ENCODE measurements at places on chromosomes 5 and 9.

DNA sequence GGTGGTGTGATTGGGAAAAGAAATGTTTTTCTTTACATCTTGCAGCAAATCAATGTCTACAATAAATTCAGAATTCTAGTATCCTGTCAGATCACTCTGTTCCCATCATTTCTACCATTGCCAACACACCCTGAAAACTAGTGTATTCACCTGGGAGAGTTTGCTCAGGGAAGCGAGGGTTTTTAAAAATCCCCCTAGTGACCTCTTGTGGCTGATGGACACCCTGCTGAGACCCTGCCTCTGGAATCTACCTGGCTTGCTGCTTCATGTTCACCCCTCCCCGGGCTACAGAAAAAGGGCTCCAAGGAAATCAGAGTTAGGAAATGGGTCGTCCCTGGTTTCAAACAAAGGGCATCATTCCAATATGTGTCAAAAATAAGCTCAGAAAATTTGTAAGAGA, 21.4 kb upstream of the ALDOB start:
- peak; percentile 55 for DNase-seq

GRCh38 chr9:105258225-105258737, 13.8 kb downstream of the SLC44A1 start:
- no peak for DNase-seq

DNA sequence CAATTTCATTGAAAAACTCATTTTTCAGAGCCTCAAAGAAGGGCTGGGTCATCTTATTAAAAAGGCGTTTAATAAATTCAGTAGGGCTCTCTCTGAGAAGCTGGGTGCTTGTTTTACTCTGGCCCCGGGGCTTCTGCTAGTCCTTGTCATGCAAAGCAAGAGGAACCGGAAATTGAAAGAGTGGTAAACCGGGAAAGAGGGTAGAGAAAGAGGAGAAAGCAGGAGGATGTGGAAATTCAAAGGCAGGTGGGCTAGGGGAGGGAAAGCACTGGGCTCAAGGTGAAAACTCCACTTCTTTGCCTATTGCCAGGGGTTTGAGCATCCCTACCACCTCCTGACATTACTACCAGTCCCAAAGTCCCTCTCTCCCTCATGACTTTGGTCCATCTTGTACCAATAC, 64.6 kb upstream of the AGXT2 start:
- no peak for DNase-seq

- DNase-seq, result no peak
These were observed 5.4 kb downstream of the HSPA9 start for GRCh38 chr5:138569782-138570181.

DNA sequence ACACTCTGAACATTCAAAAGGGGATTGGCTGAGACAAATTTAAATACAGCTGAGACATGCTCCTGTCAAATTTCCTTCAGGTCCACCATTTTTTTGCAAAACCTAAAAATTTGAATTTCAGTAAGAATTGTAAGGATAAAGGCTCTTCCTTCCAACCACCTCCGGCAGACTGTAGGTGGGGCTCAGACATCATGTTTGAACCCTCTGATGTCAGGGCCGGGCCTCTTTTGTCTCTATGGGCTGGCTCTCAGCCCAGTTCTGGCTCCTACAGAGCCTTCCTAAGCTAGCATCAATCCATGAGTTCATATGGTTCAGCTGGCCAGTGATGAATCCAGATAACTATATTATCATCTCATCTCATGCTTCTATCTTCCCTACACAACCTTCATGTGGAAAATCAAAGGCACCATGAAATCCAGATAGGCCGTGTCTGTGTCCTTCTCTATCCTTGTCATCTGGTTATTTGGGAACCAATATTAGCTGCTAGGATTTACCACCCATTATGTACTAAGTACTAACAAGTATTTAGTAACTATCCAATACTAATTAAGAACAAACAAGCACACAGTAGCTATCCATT, 44.2 kb downstream of the NIPSNAP3B start:
- DNase-seq, result peak; percentile 41

DNA sequence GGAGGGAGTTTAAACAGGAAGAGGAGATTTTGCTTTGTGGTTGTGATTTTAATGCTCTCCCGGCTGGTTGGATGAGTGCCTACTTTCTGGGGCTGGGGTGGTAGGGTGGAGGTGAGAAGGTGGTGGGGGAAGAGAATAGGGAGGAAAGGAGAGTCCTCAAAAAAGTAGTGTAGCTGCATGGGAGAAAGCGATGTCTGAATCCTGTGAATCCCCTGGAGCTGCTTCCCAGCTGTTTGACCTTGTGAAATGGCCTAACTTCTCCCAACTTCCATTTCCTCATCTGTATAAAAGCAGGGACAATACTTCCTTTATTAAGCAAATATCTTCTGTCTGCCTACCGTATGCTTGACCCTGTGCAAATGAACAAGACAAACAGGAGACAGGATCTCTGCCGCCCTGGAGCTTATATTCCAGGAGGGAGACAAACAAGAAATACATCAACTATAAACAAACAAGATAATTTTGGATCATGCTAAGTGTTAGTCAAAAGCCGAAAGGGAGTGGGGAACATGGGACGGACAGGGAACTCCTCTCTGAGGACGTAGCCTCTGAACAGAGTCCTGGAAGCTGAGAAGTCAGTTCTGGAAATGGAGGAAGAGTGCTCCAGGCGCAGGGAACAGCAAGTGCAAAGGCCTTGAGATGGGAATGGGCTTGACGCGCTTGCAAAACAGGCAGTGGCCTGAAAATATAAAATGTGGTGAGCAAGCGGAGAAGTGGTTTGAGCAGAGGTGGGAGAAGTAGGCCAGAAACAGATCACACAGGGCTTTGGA, 103.5 kb downstream of the SPRY4 start:
- DNase-seq, result no peak

GRCh38 chr9:124632077-124632621, 125.0 kb upstream of the NR5A1 start:
- DNase-seq, result no peak

- no peak for DNase-seq
These were observed 60.0 kb upstream of the TUT7 start for GRCh38 chr9:86413971-86414880.

DNA sequence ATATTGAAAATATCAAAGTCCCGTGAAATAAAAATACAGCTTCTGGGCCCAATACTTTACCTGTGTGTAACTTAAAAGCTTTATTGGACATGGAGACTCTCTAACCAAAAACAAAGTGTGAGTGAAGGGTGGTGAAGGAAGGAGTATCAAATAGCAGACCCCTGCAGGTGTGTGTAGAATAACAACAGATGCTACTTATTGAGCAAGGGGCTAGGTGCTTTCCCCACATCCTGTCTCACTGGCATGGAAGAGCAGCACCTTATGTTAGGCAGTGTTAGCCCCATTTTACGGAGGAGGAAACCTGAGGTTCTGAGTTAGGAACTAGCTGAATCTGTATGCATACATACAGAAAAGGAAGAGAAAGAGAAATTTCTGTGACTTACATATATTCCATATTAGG, 21.8 kb downstream of the SLIT3 start:
- DNase-seq, result no peak
